ENCODE measurements at places on chromosomes 13 and 19.

- DNase-seq: no peak
These were observed 151.8 kb upstream of the TMTC4 start for GRCh38 chr13:100826441-100826840.

GRCh38 chr13:80100636-80101035 lies 240.3 kb downstream of the SPRY2 start:
- no peak for DNase-seq

DNA sequence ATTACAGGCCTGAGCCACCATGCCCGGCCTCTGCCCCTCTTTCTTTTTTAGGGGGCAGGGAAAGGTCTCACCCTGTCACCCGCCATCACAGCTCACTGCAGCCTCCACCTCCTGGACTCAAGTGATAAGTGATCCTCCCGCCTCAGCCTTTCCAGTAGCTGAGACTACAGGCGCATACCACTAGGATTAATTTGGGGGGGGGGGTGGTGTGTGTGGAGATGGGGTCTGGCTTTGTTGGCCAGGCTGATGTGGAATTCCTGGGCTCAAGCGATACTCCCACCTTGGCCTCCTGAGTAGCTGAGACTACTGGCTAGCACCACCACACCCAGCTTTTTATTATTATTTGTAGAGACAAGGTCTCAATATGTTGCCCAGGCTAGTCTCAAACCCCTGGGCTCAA lies 4.2 kb downstream of the APOE start:
- no peak for DNase-seq

- peak; percentile 72 for DNase-seq
These were observed 11.0 kb downstream of the CTU1 start for GRCh38 chr19:51097166-51097738.

DNA sequence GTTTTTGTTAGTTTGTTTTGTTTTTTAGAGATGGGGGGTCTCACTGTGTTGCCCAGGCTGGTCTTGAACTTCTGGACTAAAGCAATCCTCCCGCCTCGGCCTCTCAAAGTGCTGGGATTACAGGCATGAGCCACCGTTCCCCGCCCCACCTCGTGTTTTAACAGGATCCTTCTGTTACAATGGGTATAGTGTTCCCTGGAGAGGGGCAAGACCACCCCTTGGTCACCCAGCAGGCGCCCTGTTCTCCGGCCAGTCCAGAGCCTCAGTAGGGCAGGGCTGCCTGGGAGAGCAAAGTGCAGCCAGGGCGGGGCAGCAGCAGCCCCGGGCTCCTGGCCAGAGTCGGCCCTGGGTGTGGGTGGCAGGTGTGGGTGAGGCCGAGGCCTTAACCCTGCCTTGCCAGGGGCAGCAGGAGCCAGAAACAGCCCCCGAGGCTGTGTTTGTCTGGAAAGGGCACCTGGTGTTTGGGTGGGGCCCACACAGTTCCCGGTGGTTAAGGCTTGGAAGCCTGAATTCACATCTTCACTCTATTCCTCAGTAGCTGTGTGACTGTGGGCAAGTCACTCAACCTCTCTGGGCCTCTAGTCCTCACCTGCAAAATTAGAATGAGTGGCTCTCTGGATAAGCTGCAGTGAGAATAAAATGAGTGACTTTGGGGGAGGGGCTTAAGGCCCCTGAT lies 7.2 kb downstream of the VASP start:
- no peak for DNase-seq

DNA sequence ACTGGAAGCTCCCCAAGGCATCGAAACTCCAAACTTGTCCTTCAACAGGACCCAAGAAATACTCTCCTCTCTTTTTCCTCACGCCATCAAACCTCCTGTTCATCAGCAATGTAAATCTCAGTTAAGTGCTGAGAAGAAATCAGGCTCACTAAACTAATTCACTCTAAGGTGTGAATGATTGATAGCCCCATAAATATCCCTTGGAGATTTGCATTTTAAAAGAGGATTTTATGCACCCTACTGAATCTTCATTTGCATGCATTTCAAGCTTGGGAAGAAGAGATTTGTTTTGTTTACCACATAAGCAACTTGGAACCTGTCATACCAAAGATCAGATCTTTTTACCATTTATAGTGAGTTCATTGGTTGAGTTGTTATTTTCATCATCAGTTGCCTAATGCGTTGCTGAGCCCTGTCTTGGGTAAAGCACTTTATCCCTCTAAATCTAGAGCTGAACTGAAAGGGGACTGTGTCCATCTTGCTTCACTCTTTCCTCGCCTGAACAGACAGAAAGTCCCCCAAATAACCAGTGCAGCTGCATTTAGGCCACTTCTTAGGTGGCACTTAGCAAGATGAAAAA lies 40.2 kb upstream of the GSX1 start:
- no peak for DNase-seq

DNA sequence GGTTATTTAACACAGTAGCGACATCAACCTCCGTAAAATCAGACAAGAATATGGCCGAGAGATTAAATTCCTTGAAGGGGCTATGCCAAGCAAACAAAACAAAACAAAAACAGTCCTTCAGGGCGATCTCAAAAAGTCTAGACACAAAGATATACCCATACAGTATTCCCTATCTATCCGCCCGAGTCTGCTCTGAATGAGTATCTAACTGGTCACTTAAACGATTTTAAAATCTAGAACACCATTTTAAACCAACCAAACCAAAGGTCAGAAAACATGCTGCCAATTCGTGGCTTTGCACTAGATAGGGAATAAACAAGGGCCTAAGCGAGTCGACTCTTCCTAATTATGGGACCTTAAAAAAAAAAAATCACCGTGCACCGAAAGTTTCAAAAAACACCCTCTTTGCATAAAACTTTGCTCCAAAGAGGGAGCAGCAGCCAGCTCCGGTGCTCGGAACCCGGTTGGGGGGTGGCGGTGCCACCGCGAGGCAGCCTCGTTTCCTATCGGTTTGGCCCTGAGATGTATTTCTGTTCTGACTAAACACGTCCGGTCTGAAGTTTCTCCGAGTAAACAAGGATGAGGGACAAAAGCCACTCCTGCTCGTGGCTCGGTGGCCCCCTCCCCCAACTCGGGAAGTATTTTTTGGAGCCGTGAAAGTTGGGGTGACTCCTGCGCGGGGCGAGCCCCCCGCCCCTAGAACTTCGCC lies 1.8 kb downstream of the HMGB1 start:
- DNase-seq: peak; percentile 52

- no peak for DNase-seq
These were observed 17.8 kb downstream of the POP4 start for GRCh38 chr19:29623726-29624488.

GRCh38 chr19:58229255-58229639 lies 533 bp downstream of the ZNF544 start:
- DNase-seq: peak; percentile 26

All from endothelial cell (in vitro differentiated cells).